Hematopoietic multipotent progenitor cell treated with erythropoietin and hydrocortisone succinate and interleukin-3 and kit ligand, for 17 days (in vitro differentiated cells): ENCODE measurements at places on chromosomes 16 and 17.

DNA sequence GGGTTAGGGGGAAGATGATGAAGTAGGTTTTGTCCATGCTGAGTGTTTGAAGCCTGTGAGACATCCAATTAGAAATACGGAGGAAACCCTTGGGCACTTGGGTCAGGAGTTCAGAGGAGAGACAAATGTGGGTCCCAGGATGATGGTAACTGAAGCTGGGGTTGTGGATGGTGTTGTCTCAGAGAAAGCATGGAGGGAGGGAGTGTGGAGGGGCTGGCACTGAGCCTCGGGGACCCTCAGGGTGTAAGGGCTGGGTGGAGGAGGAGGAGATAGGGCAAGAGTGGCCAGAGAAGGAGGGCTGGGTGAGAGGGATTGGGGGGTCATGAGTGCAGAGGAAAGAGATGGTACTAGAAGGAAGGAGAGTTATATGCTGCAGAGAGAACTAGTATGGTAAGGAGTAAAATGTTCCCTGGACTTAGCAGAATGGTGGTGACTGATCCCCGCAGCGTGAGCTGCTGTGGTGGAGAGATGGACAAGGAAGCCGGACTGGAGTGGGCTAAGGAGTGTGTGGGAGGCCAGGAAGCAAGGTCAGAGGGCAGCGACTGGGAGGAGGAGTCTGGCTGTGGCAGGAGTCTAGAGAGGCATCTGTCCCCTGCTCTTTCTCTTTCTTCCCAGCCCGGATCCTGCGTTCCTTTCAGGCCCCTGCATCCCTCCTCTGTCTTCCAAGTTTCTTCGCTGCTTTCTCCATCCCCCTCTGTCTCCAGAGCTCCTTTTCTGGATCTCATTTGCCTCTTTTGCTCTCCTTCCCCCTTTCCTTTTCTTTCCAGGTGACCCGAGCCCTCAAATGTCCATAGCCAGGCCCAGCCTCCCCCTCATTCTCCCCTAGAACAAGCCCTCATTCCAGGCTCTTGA is 3.9 kb upstream of the COL1A1 start:
- DNase-seq, result no peak

DNA sequence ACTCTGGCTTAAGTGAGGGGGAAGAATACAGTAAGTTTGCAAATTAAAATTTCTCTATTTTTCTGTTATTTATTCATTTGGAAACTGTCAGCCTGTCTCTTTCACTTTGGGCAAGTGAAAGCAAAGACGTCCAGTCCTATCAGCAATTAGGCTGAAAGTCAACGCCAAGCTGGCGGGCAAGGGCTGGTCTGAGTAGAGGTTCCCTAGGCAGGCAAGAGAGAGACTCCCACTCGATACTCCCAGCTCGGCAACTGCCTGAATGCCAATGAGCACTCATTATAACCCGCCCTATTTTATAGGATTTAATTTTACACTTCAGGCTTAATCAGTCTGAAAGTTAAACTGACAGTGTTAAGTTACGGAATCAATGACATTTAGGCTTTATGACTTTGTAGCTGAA is 14.3 kb upstream of the SLC38A8 start:
- DNase-seq, result no peak

- no peak for DNase-seq
Measured at GRCh38 chr17:48627118-48627597, 1.0 kb upstream of the HOXB9 start.

- no peak for DNase-seq
Measured at GRCh38 chr17:8799570-8800212, 526 bp upstream of the MFSD6L start.

DNA sequence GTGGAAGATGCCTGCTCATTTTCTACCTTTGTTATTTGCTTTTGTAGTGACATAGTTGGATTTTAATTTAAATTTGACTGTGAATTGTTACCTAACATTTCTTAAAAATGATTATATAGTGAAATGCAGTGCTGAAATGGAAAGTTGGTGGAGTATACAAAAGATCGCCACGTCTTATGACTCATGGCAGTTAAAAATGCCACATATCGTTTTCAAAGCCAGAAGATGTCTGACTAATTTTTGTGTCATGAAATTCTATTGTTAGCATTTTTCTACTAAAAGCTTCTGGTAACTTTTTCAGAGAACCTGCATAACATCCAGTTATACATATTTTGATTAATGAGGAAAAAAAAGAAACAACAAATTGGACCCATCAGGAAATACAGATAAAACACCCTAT is 20.6 kb downstream of the MAP2K4 start:
- DNase-seq, result no peak

- DNase-seq, result no peak
Measured at GRCh38 chr16:66440970-66441369, 13.9 kb downstream of the BEAN1 start.
